ENCODE measurements at places on chromosomes 12 and 14. TPM values are rescaled to one million over a fixed set of nuclear protein-coding genes. Genes with fewer than 3 reads are reported as not detected.

The PLA2G1B gene
- total RNA-seq: not detected

The PRMT5 gene
- 59.5 TPM for total RNA-seq

The POTEG gene
- not detected for total RNA-seq

The DNAJC22 gene
- total RNA-seq: not detected

The CCDC197 gene
- total RNA-seq: not detected

The NOS1 gene
- total RNA-seq: not detected

The HAL gene
- total RNA-seq: 0.33 TPM

The DDX24 gene
- total RNA-seq: 198 TPM

The SLC5A8 gene
- not detected for total RNA-seq

The KRT78 gene
- not detected for total RNA-seq

The SCARB1 gene
- 7.9 TPM for total RNA-seq

The NTF3 gene
- not detected for total RNA-seq

All from activated naive CD4-positive, alpha-beta T cell treated with anti-CD3 and anti-CD28 coated beads, Interleukin-2, amount 10 ng/mL, durations not matched to agents 5 hours and 36 hours (primary cell).